Common myeloid progenitor, CD34-positive (primary cell): ENCODE measurements at places on chromosomes 1 and 21.

- no peak for DNase-seq
Observed at GRCh38 chr1:91604632-91605031, 104.0 kb downstream of the CDC7 start.

- DNase-seq, result no peak
Observed at GRCh38 chr21:32381571-32381970, 11.2 kb downstream of the URB1 start.

DNA sequence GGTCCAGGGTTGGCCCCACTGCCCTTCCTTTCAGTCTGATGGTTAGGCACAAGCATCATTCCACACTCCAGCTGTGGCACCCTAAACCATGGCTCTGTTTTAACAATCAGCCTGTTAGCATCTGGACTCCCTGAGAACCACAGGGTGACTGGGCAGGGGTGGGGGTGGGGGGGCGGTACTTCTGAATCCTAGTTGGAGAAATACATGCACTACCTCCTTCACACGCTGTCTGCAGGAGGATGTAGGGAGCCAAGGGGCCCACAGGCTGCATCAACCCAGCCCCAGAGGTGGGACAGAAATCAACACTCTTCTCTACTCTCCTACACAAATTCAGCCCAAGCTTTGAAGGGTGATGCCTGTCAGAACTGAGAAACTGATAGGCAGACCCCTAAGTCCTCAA lies 23.8 kb downstream of the DDX20 start:
- no peak for DNase-seq

DNA sequence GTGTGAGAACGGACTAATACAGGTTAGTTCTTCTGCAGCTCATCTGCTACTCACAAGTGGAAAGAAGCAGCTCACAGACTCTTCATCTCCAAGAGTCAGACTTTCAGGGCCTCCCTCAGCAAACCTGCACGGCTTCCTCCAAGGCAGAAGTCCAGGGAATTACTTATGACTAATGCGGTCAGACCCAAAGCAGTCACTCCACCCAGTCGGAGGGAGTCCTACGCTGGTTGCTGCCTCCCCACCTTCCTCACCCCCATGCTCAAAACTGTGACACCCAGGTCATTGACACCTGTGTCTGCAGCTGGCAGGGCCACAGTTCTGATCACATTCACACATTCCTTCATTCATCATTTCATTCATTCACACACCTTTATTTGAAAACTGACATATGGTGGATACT lies 38.4 kb upstream of the PRDM2 start:
- DNase-seq, result no peak

GRCh38 chr1:90537606-90538362 lies 179.3 kb downstream of the BARHL2 start:
- no peak for DNase-seq

DNA sequence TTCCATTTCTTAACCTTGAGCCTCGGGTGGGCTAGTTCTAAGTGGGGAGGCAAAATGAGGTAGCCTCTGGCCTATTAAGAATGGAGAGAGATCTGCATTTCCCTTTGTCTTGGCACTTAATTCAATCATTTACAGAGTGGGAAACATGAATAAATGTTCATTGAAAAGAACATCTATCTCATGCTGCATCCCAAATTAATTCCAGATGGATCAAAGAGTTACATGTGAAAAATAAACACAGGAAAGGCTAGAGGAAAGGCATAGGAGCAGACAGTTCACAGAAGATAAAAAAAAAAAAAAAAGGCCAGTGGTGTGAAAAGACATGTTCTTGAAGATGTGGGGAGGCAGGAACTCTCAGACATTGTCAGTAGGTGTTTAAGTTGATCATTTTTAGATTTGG lies 35.7 kb upstream of the EPS8L3 start:
- DNase-seq, result no peak

- DNase-seq, result no peak
Observed at GRCh38 chr1:160186246-160186645, 4.1 kb upstream of the CASQ1 start.

DNA sequence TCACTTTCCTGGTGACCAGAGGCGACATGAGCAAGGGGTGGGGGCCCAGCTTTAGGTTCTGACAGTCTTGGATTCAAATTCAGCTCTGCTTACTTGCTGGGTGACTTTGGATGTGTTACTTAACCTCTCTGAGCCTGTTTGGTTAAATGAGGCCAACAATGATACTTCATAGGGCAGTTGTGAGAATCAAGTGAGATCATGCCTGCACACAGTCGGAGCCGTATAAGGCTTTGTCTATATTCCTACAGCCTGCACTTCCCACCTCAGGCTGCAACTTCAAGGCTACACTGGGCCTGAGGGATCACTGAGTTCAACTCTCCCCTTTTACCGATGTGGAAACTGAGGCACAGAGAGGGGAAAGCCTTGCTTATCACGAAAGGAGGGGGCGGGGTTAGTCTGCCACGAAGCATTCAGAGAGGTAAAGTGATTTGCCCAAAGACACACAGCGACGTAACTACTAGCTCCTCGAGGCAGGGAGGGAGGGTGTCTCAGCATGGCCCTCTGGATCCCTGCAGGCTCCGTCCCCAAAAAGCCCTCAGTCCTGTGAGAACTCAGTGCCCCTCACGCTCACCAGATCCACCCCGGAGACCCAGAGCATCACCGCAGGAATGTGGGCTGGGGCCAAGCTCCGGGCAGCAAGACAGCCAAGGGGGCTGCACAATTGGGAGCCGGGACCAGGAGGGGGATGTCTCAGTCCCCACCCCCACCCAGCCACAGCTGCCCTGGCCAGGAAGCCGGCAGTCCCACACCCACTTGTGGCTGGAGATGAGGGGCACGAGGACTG lies 25.0 kb downstream of the SDC3 start:
- DNase-seq, result no peak

DNA sequence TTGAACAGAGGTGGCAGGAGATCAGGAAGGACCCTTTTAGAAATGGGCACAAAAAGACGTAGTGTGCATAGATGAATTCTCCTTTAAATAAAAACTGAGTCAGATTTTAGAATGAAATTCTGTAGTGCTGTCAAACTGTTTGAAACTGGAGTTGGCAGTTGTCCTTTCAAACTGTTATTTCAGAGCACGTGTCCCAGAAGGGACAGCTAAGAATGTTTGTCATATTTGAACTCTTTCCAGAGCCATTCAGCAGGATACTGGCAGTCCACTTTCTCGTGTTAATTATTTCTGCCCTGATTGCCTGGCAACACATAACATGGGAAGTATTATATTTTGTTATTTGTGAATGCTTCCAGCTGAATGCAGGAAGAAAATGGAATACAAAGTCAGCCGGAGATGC lies 212.3 kb upstream of the DPYD start:
- no peak for DNase-seq

GRCh38 chr1:117561071-117561470 lies 44.8 kb upstream of the TENT5C start:
- no peak for DNase-seq

GRCh38 chr1:19312782-19313635 lies 883 bp downstream of the SLC66A1 start:
- DNase-seq, result peak; percentile 47

GRCh38 chr21:25005388-25005787 lies 601.9 kb downstream of the MRPL39 start:
- no peak for DNase-seq

DNA sequence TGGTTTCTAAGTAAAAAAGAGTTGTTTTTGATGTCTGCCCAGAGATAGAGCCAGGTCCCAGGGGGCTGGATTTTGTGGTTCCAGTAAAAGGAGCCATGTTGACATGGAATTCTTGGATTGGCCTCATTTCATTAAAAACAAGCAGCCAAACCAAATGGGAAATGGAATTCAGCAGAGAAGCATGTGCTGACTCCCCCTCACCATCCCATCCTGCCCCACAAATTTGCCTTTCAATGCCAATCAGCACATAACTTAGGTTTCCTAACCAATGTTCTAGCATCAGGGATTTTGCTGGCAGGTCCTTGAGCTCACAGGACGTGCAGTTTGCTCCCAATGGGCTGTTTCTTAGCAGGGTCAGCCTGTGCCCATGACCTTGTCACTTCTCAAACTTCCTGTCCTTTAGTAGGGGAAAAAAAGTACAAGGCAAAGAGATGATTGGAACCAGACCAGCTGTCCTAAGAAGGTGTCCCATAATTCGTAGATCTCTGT lies 101.5 kb upstream of the GADD45A start:
- no peak for DNase-seq

DNA sequence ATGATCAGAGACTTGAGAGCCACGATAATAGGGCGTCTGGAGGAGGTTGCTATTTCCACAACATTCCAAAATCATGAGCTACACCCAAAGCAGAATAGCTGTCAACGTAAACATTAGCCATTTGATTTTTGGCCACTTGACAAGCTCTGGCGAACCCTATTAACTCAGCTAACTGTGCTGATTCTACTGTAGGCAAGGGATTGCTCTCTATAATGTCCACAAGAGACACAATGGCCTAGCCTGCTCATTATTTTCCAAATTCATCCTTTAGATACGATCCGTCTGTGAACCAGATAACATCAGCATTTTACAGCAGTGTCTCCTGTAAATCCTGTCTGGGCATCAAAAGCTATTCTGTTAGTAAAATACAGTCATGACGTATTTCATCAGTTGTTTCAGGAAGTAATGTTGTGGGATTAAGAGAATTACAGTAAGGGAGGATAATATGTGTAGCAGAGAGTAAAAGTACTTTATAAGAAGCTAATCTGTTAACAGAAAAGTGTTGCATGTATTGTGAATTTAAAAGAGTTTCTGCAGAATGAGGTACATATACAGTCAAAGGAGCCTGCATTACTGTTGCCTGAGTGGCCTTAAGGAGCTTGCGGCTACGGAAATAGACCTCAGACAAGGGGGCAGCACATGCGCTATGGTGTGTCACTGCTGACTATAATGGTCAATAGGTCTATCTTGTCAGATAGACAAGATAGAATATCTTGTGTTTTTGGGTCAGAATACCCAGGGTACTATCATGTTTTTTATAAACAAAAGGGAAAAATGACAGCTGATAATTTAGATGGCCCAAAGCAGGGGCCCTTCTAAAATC lies 44.9 kb upstream of the TINAGL1 start:
- no peak for DNase-seq

- no peak for DNase-seq
Observed at GRCh38 chr1:11997081-11997850, 17.0 kb downstream of the MFN2 start.

GRCh38 chr1:163083690-163084089 lies 14.5 kb downstream of the RGS4 start:
- DNase-seq, result no peak

GRCh38 chr21:31293986-31294385 lies 50.1 kb downstream of the TIAM1 start:
- peak; percentile 17 for DNase-seq

DNA sequence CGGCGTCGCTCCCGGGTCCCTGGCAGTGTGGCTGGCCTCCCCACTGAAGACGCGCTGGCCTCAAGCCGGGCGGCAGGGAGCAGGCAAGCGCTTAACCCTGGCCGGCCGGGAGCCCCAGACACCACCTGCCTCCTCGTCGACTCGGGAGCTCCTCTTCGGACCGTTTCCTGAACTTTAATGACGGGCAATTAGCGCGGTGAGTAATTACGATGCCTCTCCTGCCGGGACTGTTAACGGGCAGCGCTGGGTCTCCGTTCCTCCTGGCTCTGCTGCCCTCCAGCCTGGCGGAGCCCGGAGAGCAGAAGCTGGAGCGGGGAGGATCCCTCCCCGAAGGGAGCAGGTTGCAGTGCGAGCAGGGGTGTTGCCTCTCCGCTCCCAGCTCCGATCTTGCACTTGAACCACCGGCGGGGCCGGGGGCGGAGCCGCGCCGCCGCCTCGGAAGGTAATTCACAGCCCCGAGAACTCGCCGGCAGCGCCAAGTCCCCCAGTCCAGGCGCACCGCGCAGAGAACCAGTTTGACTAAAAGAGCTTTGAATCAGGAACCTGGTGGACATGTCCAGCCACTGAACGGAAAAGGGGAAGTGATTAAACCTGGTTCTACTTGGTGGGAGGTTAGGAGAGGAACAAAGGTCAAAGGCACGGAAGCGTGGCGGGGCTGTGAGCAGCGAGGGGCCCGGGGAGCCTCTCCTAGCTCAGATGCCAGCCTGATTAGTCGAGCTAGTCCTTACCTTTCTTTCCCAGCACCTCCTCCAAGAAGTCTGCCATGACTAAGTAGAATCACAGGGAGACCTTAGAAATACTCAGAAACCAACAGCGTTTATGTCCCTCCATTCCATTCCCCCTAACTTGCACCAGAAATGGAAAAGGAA lies 18.3 kb upstream of the PLEKHA6 start:
- DNase-seq, result peak; percentile 60

DNA sequence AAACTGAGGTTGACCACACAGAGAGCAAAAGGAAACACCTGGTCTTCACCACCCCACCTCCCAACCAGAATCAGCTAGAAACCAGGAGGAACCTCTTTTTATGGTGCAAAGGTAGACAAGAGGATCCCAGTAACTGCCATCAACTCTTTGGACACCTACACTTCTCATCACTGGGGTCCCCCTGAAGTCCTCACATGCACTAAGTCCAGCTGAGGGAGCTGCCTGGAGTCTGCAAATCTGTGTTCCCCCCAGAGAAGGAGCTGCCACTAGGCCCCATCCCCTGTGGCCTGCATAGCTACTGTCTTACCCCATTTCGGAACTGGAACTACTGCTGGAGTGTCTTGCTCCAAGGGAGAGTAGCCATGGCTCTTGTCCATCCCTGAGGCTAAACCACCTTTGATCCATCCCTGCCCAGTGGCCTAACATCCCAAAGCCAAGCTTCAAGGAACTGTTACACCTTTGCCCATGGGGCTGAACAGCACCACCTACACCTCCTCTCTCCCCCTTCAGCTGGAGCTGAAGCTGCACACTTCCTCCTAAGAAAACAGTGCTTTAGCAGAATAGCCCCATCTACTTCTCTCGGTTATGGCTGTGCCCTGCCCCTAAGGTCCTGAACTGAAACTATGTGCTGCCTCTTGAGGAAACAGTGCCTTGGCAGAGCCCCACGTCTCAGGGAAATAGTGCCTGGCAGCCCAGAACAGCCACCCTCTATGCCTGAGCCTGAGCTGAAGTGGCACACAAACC lies 85.4 kb upstream of the CD53 start:
- DNase-seq, result peak; percentile 78

- no peak for DNase-seq
Observed at GRCh38 chr1:31809698-31810097, 6.1 kb downstream of the SPOCD1 start.

- no peak for DNase-seq
Observed at GRCh38 chr1:916173-917075, 7.3 kb upstream of the SAMD11 start.

DNA sequence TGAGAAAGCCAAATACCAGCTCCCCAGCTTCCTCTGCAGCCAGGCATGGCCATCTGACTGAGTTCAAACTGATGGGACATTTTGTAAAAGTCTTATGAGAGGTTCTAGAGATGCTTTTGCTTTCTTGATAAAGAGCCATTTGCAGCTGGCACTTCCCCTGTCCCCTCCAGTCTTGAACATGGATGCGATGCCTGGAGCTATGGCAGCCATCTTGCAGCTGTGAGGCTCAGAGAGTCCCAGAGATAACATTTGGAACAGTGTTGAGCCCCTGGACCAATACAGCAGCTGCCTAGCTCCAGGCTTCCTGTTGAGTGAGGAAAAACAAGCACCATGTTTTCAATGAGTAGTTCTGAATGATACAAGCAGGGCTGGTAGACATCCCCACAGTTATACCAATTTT lies 13.8 kb downstream of the CDCP2 start:
- no peak for DNase-seq
